CD14-positive monocyte (primary cell): ENCODE measurements at places on chromosomes 1 and 21. TPM values are rescaled to one million over a fixed set of nuclear protein-coding genes. Genes with fewer than 3 reads are reported as not detected.

DNA sequence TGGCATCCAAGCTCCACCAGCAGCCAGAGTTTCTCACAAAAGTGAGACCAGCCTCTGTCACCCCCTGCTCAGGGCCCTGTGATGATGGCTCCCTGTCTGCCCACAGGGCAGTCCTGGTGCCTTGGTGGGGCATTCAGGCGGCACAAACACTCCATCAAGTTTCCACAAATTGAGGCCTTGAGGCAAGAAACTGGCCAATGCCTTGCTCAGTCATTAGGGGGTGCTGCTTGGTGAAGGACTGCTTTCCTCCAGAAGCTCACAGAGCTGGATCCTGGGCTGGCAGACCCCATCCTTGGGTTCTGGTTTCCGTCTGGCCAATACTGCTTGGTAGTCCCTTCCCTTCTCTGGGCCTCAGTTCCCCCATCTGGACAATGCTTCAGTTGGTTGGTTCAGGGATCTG is 12.5 kb upstream of the AHDC1 start:
- H3K4me1 ChIP-seq, result peaks cover 86% of the 10 kb centered on the region
- H3K27me3 ChIP-seq, result no peaks in the 10 kb centered on the region
- H3K36me3 ChIP-seq, result peaks cover 98% of the 10 kb centered on the region
- DNase-seq, result no peak

The NRIP1 gene
- polyA plus RNA-seq, result 23.5 TPM

The ABCG1 gene
- polyA plus RNA-seq, result 3.5 TPM

The SHE gene
- polyA plus RNA-seq, result not detected

DNA sequence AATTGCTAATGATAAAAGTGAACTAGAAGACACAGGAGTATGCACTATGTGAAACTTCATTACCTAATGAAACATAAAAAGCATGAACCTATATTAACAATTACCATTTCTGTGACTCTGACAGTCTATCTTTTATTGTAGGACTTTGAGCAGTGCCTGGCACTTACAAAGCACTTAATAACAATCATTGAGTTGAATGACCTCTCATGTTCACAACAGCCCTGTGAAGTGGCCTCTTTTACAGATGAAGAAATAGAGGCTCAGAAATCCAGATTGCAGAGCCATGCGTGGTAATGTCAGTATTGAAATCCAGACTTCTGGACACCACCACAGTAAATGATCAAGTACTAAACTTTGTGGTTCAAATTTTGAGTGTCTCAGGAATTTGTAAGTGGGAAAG is 326.4 kb downstream of the NTNG1 start:
- no peaks in the 10 kb centered on the region for H3K27me3 ChIP-seq
- H3K36me3 ChIP-seq, result no peaks in the 10 kb centered on the region
- no peak overlapping the region for H3K4me3 ChIP-seq
- no peak for DNase-seq
- H3K27ac ChIP-seq, result no peak overlapping the region

DNA sequence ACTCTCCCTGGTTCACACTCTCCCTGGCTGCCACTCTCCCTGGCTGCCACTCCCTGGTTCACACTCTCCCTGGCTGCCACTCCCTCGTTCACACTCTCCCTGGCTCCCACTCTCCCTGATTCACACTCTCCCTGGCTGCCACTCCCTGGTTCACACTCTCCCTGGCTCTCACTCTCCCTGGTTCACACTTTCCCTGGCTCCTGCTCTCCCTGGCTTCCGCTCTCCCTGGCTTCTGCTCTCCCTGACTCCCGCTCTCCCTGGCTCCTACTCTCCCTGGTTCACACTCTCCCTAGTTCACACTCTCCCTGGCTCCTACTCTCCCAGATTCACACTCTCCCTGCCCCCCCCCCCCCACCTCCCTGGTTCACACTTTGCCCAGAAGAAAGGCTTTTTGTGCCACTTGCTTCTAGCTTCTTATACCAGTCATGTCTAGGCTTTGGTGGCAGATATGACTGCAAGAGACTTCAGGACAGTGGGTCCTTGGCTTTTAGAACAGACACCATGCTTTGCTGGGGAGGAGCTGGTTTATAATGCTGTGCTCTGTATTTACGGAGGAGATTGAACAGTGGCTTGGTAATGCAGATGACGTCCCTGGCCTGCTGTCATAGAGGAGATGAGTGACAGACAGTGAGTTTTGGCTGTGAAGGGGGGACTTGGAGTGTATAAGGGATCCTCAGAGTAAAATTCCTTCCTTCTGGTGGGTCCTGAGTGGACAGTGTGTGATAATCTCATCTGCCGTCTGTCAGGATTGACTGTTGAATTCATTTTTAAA is 17.0 kb downstream of the COQ8A start:
- no peak overlapping the region for H3K4me3 ChIP-seq
- H3K36me3 ChIP-seq, result no peaks in the 10 kb centered on the region

The PDE4DIP gene
- polyA plus RNA-seq, result 5.0 and 11.6 TPM in 2 replicates

The BRDT gene
- polyA plus RNA-seq, result not detected in 2 replicates

The DISP3 gene
- polyA plus RNA-seq, result 0.01 TPM in 1 of 2 replicates, not detected in the other

The FHL3 gene
- polyA plus RNA-seq, result 26.1 TPM

DNA sequence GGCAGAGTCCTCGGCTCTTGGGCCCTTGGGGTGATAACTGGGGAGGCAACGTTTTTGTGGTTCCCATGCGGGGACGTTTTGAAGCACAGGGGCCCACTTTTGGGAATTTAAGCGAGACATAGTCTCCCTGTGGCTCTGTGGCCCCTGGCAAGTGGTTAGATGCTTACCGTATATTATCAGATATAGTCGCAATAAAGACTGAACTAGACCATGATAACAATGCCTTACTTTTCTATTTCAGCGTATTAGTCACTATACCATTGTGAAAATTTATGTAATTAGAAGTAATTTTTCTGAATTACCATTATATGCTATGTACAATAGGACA is 538 bp upstream of the RCAN1 start:
- peaks cover 57% of the 10 kb centered on the region for H3K4me1 ChIP-seq
- peak overlapping the region; percentile 86 for H3K4me3 ChIP-seq
- no peak overlapping the region for H3K27ac ChIP-seq
- no peaks in the 10 kb centered on the region for H3K27me3 ChIP-seq
- no peaks in the 10 kb centered on the region for H3K36me3 ChIP-seq
- no peak for DNase-seq

The TLR5 gene
- polyA plus RNA-seq, result 35.5 and 58.3 TPM in 2 replicates

DNA sequence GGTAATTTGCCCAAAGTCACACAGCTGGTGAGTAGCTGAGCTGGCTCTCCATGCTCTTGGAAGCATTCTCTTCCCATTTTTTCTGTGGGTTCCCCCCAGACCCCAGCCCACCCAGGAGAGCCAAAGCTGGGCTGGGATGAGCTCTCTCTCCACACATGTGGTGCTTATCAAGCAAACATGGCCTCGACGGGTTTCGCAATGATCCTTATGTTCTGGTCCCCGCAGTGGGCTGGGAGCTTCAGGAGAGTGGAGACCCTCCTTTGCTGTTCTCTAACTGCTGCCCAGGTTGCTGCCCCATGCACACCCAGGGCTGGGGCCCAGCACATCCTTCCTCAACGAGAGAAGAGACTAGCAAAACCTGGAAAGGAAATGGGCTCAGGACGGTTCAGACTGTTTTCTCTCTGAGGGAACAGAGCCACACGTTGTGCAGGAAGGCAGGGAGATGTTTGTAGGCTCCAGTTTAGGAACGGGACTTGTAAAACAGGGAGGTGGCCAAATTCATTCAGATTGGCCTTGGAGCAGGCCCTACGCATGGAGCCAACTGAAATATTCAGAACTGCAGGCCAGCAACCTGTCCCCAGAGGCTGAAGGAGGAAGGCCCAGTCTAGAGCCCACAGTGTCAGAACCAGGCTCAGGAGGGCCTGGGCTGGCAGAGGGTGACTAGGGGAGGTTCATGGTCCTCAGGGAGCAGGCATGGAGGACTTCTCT is 27.2 kb upstream of the CSF1 start:
- H3K4me3 ChIP-seq, result no peak overlapping the region
- no peaks in the 10 kb centered on the region for H3K27me3 ChIP-seq
- no peak overlapping the region for H3K27ac ChIP-seq
- no peaks in the 10 kb centered on the region for H3K36me3 ChIP-seq
- H3K4me1 ChIP-seq, result peaks cover 48% of the 10 kb centered on the region
- DNase-seq, result no peak

The C8A gene
- not detected for polyA plus RNA-seq

The UQCRH gene
- polyA plus RNA-seq, result 266 TPM

DNA sequence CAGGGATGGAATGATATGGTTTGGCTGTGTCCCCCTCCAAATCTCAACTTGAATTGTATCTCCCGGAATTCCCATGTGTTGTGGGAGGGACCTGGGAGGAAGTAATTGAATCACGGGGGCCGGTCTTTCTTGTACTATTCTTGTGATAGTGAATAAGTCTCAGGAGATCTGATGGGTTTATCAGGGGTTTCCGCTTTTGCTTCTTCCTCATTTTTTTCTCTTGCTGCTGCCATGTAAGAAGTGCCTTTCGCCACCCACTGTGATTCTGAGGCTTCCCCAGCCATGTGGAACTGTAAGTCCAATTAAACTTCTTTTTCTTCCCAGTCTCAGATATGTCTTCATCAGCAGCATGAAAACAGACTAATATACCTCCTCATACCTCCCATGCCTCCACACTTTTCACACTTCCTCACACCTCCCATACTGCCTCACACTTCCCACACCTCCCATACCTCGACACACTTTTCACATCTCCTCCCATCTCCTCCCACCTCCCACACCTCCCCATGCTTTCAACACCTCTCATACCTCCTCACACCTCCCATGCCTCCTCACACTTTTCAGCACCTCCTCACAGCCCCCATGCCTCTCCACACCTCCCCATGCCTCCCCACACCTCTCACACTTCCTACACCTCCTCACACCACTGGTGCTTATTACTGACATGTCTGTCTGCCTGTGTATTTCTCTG is 21.3 kb downstream of the GPR137B start:
- H3K27me3 ChIP-seq, result no peaks in the 10 kb centered on the region
- H3K4me1 ChIP-seq, result peaks cover 6% of the 10 kb centered on the region
- no peaks in the 10 kb centered on the region for H3K36me3 ChIP-seq
- H3K4me3 ChIP-seq, result no peak overlapping the region
- no peak overlapping the region for H3K27ac ChIP-seq
- no peak for DNase-seq

DNA sequence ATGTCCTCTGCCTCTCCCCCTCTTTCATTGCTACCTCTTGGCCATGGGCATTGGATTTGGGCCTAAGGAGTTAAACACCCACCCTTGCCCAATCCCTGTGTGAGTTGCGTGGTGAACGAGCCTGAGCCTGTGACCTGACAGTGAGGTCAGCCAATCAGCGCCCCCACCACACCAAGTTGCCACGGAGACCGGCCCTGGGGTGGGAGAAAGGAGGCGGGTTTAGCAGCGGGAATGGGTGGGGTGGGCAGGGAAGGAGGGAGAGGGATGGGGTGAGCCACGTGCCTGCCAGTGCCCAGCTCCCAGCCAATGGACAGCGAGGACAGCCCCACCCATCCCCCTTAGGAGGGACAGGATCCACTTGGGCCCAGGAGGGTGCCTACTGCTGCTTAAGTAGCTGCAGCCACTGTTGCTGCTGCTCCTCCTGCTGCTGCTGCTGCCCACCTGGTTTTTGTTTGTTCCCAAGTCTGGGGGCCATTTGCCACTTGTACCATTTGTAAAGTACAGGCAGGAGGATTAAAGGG is 9.5 kb downstream of the ZBTB7B start:
- DNase-seq, result peak; percentile 58
- H3K4me1 ChIP-seq, result peaks cover 100% of the 10 kb centered on the region
- H3K4me3 ChIP-seq, result peak overlapping the region; percentile 93
- H3K36me3 ChIP-seq, result peaks cover 43% of the 10 kb centered on the region
- H3K27me3 ChIP-seq, result no peaks in the 10 kb centered on the region
- peak overlapping the region; percentile 99 for H3K27ac ChIP-seq

- H3K4me1 ChIP-seq, result peaks cover 7% of the 10 kb centered on the region
- H3K4me3 ChIP-seq, result no peak overlapping the region
- H3K36me3 ChIP-seq, result no peaks in the 10 kb centered on the region
- H3K27me3 ChIP-seq, result no peaks in the 10 kb centered on the region
Observed at GRCh38 chr1:94593611-94594010, 52.1 kb upstream of the F3 start.

GRCh38 chr1:209038735-209039134 is 544.8 kb upstream of the CAMK1G start:
- DNase-seq, result no peak
- no peak overlapping the region for H3K4me3 ChIP-seq
- peaks cover 11% of the 10 kb centered on the region for H3K4me1 ChIP-seq

- peaks cover 7% of the 10 kb centered on the region for H3K4me1 ChIP-seq
- no peak overlapping the region for H3K4me3 ChIP-seq
- H3K27ac ChIP-seq, result no peak overlapping the region
- no peak for DNase-seq
- H3K27me3 ChIP-seq, result no peaks in the 10 kb centered on the region
Observed at GRCh38 chr1:230230273-230230672, 163.2 kb downstream of the GALNT2 start.

DNA sequence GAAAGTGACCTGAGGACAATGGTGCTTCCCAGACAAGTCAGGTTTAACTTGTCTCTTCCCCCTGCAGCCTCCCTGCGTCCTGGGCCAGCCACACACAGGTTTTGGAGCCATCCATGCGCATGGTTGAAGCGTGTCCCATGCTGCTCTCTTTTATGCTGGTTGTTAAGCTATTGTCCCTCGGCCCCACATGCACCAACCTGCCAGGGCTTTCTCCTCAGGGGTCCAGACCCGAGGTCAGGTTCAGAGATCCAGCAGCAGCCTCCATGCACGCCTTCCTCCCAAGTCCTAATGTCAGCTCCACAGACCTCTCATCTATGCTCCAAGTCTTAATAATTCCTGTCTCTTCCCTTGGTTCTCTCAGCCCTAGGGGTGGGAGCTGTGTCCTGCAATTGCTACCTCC is 1.6 kb downstream of the ABCA4 start:
- no peak for DNase-seq
- no peaks in the 10 kb centered on the region for H3K36me3 ChIP-seq
- H3K4me1 ChIP-seq, result no peaks in the 10 kb centered on the region
- no peak overlapping the region for H3K27ac ChIP-seq
- peaks cover 76% of the 10 kb centered on the region for H3K27me3 ChIP-seq

The SLC37A1 gene
- 4.3 TPM for polyA plus RNA-seq

GRCh38 chr21:43812139-43812821 is 22.9 kb downstream of the RRP1 start:
- peaks cover 30% of the 10 kb centered on the region for H3K36me3 ChIP-seq
- H3K27me3 ChIP-seq, result no peaks in the 10 kb centered on the region
- peak overlapping the region; percentile 78 for H3K27ac ChIP-seq

DNA sequence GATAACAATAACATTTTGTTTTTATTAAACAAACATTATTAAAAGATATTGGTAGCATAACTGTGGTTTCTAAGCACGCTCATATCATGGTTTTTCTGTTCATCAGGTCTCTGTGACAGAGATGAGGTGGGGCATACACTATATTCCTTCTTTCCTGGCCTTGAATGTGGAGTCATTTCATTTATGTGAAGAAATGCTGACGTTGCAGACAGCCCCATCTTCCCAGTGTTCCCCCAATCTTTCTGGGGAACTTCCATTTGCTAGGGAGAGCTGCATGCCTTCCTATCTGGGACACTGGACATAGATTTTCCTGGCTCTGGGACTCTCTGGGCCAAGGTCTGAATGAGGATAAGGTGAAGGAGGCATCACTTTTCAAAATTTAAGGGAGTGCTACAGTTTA is 30.4 kb downstream of the PIGM start:
- no peaks in the 10 kb centered on the region for H3K4me1 ChIP-seq
- no peak overlapping the region for H3K4me3 ChIP-seq
- no peaks in the 10 kb centered on the region for H3K36me3 ChIP-seq
- peaks cover 9% of the 10 kb centered on the region for H3K27me3 ChIP-seq
